ENCODE measurements at places on chromosomes 3 and 15.

DNA sequence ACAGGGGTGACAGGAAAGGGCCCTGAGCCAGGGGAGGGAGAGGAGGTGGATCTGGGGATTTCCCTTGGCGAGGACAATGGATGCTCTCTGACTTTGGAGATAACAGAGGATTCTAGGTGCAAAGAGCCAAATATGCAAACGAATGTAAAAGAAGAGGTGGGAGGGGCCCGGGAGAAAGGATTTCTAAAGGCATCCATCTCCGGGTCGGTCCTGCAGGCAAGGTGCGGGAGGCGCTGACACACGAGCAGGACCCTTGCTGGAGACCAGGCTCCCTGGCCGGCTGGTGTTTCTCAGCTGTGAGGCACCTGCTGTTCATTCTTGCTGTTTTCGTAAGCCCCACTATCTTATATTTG lies 115.2 kb upstream of the TLE3 start:
- DNase-seq = no peak

DNA sequence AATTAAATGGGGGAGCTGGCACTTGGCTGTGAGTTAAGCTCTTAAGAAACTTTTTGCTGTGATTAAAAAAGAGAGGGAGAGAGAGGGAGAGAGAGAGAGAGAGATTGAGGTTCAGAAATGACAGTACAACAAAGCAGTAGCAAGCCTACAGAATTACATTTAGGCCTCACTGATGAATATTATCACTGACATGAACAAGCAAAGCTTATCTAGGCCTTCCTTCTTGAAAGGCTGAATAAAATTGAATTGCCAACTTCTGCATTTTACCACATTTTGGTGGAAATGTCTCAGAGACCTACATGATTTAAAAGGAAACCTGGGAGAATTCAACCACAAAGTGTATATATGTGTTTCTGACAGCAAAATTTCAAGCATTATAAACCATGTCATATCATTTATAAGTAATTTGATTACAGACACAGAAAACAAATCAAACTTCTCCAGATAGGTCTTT lies 530.8 kb downstream of the SOX2 start:
- DNase-seq = no peak

- DNase-seq = no peak
Observed at GRCh38 chr3:32284443-32285212, 46.1 kb downstream of the CMTM8 start.

DNA sequence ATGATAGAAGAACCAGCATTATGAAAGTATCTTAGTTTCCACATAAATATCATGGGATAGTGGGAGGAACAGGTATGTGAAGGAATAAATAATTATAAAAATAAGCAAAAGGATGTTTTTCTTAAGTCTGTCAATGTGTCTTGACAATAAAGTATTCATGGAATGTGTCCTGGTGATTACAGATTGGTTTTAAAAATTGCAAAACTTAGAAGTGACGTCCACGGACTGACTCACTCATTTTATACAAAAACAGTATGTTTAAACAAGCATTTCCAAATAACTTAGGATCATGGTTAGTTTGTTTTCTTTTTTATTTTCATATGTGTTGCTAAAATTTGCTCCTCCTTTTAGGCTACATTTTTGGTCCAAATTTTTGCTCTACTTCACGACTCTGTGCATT lies 687.0 kb upstream of the NECTIN3 start:
- no peak for DNase-seq

DNA sequence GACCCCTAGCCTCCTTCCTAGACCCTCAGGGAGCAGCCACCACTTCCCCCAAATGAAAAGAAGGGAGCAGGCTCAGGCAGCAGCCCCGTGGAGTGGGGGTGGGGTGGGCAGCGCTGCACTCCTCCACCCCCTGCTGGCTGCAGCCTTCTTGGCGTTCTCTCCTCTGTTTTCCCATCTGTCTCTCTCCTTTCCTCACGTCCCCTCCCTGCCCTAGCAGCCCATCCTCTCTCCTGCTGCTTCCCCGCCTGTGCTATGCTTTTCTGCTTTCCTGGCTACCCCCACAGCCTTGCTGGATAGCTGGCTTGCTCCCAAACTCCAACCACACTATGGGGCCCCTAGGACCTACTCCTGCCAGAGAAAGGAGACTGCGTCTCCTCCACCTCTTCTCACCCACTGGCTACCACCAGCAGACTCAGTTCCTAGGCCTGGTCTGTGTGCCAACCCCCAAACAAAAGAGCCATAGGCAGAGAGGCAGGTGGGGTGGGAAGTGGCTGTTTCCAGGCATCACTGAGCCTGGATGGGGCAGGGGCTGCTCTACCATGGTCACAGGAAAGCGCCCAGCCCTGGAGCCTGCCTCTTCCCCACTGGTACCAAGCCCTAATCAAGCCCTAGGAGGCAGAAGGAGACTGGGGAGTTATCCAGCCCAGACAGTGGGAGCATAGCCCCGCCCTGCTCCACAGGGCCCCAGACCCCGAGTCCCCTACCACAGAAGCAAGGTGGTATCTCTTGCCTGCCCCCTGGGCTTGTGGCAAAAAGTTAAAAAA lies 3.4 kb upstream of the DISP2 start:
- DNase-seq = no peak

DNA sequence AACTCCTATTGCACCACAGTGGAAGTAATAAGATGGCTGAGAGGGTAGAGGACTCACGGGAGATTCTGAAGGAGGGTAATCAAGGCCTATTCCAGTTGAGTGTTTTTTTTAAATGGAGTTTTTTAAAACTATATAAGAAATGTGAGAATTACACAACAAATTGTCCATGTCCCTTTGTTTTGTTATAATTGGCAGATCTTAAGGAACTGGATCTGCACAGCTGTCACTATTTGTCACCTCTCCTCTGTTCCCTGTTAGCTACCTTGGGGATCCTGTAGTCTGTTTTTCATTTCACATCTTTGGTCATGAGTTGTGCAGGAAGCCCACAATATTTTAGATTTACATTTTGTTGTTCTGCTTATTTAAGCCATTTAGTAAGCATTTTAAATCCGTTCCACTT lies 77.3 kb upstream of the TSPAN3 start:
- DNase-seq = no peak

- no peak for DNase-seq
Observed at GRCh38 chr3:18403061-18403460, 22.1 kb downstream of the SATB1 start.

- DNase-seq = no peak
Observed at GRCh38 chr3:113275258-113275556, 63.9 kb downstream of the BOC start.

DNA sequence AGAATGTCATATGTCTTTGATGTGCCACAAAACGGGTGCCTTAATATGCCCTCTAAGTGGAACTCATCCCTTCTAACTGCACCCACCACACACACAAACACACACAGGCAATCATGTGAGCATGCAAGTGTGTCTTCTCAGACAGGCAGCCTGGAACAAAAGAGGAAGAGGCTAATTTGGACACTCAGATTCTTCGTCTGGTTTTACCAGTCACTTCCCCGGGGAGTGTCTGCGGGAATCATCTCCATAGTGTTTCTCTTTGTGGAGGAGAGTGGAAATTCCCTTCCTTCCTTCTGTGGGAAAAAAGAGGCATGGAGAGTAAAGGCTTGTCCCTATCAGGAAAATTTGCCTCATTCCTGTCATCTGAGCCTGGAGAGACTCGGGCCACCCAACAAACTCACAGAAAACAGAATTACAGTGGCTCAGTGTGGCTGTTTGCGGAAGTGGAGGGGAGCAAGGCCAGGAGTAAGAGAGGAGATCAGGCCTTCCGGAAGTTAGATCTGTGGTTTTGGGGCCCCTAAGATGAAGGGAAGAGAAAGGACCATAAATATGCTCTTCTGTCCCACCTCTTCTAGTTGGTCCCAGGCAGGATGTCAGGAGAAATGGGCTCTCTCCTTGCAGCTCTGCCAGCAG lies 212.6 kb upstream of the SEMA6D start:
- no peak for DNase-seq

- DNase-seq = no peak
Observed at GRCh38 chr15:25989327-25989726, 126.2 kb upstream of the ATP10A start.

- no peak for DNase-seq
Observed at GRCh38 chr3:129346695-129347457, 68.2 kb downstream of the HMCES start.

DNA sequence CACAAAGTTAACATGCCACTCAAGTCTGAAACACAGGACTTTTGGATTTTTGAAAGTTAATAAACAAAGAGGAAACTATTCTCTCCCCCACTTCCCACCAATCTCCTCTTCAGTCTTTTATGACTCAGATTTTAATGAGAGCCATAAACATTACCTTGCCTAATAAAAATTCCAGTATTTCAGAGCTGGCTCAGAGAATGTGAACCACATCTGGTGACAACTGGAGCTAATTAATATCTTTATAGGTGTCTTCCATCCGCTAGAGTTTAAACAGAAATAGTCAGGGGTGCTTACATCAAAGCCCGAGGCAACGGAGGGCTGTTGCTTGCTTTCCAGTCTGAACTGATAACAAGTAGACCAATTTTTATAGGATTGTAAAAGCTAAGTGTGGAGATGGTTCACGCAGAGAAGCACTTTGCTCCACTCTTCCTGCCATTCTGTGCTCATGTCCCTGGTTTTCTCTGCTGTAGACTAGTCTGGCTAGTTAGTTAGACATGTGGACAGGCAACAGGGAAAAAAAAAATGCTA lies 363.6 kb downstream of the NR2F2 start:
- DNase-seq = no peak

GRCh38 chr15:74784426-74785193 lies 2.7 kb downstream of the CSK start:
- DNase-seq = no peak
